ENCODE measurements at places on chromosomes 1 and 21.

GRCh38 chr21:44918581-44919033 is 2.1 kb downstream of the ITGB2 start:
- no peak for DNase-seq

- DNase-seq: no peak
Observed at GRCh38 chr1:228143480-228144192, 3.6 kb downstream of the GUK1 start.

GRCh38 chr1:152188673-152189591 is 29.9 kb upstream of the RPTN start:
- DNase-seq: peak; percentile 38

DNA sequence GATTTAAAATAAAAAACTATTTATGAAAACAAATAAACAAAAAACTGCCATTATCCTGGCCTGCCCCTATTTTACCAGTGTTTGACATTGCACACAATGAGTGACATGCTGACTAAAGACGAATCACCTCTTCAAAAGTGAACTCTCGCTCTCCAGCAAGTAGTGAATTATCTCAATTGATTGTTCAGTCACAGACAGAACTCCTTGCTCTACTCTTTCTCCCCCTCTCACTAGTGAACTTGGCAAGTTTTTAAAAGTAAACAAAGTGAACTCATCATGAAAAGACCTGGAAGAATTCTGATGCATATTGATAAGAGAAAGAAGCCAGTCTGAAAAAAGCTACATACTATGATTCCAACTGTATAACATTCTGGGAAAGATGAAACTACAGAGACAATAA is 4.7 kb upstream of the C1orf52 start:
- DNase-seq: no peak

DNA sequence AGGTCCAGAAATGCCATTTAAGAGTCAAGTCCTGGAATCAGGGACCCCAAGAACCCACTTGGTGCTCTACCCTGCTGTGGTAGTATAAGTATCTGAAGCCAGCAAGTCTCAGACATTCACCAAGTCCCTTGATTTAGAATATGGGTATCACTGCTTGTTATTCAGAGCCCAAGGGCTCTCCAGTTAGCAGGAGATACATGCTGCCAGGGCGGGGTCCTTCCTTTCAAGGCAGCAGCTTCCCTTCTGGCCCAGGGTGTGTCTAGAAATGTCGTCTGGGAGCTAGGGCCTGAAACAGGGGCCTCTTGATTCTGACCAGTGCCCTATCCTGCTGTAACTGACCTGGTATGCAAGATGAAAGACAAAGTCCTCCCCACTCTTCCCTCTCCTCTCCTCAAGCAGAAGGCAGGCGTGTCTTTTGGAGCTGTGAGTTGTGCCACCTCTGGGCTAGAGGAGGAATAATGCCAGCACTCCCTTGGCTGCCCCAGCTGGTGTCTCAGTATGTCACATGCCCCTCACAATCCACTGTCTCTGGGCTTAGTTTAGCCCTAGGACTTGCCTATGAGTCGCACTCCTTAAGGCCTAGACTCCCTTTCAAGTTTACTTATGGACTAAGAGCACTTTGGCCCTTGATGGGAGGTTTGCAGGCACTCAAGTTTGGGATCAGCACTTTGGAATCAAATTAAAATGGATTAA is 200.2 kb downstream of the MRPL39 start:
- no peak for DNase-seq

DNA sequence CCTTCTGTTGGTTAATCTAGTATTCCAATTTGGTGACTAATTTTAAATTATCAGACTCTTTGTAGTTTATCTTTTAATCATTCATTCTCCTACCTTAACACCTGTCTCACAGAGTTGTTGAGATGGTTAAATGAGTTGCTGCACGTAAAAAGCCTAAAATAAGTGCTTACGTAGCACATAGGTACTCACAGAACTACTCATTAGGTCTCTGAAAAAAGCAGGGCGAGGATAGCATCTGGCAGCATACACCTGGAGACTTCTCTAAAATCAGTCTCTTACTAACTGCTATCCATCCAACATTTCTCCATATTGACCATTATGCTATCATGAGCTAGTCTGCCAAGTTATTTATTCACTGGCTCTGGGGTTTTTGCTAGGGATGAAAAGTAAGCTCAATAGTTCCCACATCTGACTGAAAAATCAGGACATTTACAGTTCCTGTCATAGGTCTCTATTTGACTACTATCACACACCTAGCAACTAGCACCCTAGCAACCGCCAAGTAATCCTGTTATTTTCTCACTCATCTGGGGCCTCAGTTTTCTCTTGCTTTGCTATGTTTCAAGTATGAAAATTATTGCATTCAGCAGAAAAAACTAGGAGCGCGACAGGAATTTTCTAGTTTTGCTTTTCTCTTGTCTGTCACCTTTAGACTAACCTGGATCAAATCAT is 11.2 kb downstream of the CSDE1 start:
- DNase-seq: no peak

DNA sequence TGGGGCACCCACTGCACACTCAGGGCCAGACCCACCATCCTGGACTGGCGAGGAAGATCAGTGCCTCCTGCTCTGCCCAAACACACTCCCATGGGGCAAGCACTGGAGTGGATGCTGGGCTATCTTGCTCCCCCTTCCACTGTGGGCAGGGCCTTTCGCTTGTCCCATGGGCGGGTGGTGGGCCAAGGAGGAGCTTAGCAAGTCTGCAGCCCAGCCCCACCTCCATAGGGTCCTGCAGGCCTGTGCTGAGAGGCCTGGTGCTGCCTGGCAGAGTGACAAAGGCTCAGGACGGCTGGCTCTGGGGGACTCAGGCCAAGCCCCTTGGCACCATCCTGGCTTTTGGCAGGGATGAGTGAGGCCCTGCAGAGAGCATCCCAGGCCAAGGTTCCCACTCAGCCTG is 89.4 kb downstream of the PTPRU start:
- no peak for DNase-seq

GRCh38 chr1:204828352-204828850 is 42.3 kb upstream of the NFASC start:
- no peak for DNase-seq

DNA sequence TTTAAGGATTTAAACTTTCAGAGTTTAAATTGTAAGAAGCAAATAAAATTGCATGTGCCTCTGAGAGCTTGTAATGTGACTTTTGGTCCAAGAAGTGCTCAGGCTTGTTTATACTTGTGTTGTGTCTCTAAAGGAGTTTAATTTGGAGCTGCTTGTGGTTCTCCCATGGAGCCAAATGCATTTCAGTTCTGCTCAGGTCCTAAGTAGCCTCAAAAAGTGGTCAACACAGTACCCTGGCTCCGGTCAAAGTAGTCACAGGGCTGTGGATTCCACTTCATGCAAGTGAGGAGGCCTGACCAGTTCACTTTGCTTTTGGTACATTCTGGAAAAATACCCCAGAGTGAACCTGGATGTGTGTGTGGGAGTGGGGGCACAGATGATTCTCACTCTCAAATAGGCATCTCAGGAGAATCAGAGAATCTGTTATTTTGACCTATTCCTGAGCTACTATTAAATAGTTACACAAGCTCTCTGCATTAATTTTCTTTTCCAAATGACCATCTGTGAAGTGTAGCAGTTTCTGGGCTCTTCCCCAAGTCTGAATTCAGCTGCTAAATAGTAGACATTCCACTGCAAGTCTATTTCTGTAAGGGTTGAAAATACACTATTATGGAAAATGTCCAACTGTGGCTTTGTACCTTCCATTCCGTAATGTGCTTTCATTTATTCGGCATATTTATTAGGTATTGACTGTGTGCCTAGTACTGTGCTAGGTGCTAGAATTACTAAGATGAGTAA is 31.7 kb upstream of the AGO1 start:
- no peak for DNase-seq

GRCh38 chr21:44437696-44438431 is 17.4 kb upstream of the LRRC3 start:
- DNase-seq: no peak

DNA sequence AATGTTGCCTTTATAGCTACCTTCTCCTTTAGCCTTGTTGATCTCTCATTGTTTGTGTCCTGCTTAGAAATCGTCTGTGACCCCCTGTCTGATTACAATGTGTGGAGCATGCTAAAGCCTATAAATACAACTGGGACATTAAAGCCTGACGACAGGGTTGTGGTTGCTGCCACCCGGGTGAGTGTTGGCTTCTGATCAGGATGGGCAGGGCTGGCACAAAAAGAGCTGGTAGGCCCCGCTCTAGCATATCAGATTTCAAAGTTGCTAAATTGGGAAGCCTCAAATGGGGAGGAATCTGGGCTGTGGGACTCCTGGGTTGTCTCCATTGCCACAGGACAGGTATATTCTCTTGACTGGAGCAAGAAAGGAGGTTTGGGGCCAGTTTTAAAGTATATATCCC is 8.4 kb downstream of the NCSTN start:
- no peak for DNase-seq

- no peak for DNase-seq
Observed at GRCh38 chr21:43308815-43309283, 118.1 kb downstream of the SIK1 start.

- no peak for DNase-seq
Observed at GRCh38 chr1:227748496-227749182, 13.4 kb downstream of the SNAP47 start.

GRCh38 chr1:244955661-244956060 is 91.3 kb upstream of the HNRNPU start:
- no peak for DNase-seq

- DNase-seq: no peak
Observed at GRCh38 chr1:48036710-48037355, 39.6 kb upstream of the TRABD2B start.

GRCh38 chr21:38133240-38133639 is 123.6 kb upstream of the KCNJ15 start:
- no peak for DNase-seq

GRCh38 chr1:99546432-99547416 is 99.2 kb upstream of the PALMD start:
- peak; percentile 66 for DNase-seq

DNA sequence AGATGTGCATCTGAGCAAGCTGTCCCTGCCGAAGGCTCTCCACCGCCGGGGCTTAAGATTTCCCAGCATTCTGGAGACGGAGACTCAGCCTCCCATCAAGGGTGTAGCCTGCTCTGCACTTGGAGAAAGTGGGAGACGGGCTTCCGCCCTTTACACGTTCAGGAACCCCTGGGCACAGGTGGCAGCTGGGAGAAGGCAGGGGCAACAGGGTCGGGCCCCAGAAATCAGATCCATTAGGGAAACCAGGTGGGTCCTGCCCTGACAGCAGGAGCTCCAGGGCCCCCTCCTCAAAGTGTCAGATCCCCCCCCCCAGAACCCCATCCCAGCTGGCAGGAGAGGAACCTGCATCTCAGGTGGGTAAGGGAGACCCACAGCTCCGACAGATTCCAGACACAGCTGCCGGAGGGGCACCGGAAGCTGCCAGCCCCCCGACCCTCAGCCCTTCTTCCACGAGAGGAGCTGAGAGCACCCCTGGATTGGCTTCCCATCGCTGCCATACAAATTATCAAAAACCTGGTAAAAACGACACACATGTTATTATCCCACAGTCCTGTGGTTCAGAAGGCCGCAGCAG is 236.6 kb downstream of the NPHP4 start:
- DNase-seq: no peak

GRCh38 chr1:30342535-30343141 is 380.7 kb downstream of the MATN1 start:
- DNase-seq: no peak

Measured in dermis microvascular lymphatic vessel endothelial cell (primary cell).